ENCODE measurements at places on chromosomes 5 and 9. TPM values are rescaled to one million over a fixed set of nuclear protein-coding genes. Genes with fewer than 3 reads are reported as not detected.

GRCh38 chr9:7336356-7337065, 463.1 kb downstream of the DMAC1 start:
- DNase-seq = no peak

GRCh38 chr5:127313847-127314473, 23.4 kb downstream of the MEGF10 start:
- DNase-seq = peak; percentile 50

DNA sequence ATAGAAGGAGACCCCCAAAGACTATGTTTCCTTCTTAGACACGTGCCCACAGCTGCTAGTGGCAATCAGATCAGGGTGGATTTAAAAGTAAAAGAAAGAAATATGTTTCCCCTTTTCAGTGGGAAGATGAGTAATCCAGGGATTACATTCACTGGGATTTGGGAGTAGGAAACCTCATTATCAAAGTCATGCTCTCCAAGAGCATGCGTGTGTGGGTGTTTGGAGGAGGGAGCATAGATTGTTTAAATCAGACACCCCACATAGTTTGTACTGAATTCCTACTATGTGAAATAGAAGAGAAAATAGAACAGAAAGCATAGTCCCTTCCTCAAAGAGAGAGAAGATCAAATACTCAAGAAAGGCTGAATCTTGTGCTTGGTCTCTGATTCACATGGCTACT, 65.5 kb upstream of the TBCA start:
- no peak for DNase-seq

- peak; percentile 33 for DNase-seq
These were observed 13.8 kb downstream of the EXOSC2 start for GRCh38 chr9:130707225-130707976.

- no peak for DNase-seq
These were observed 106.9 kb upstream of the SEMA6A start for GRCh38 chr5:116681334-116682013.

GRCh38 chr5:16701134-16702099, 84.6 kb upstream of the RETREG1 start:
- no peak for DNase-seq

DNA sequence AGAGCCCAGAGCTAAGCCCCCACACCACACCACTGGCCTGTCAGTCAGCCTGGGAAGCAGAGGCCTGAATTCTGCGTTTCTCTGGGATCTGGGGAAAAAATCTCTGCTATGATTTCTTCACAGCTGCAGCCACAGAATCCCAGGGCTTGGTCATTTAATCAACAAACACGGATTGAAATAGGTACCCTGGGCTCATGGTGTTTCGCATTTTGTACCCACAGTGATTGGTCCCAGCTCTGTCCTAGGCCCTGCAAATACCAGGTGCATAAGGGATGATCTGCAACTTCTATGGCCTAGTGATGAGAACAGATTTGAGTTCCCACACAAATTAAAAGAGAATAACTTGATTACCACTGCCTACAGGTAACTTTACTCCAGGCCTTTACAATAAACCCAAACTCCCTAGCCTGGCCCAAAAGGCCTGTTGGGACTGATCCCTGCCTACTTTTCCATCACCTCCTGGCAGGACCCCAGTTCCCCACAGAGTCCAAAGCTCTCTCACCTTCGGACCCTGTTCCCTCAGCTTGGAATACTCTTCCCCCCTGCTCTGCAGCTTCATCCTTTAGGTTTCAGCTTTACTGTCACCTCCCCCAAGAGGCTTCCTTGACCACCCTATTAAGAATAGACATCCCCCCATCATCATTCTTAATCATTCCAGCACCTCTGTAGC, 14.7 kb upstream of the SAP30L start:
- no peak for DNase-seq

GRCh38 chr9:99555792-99556191, 265.9 kb upstream of the NR4A3 start:
- DNase-seq = no peak

- no peak for DNase-seq
These were observed 533.8 kb downstream of the CAAP1 start for GRCh38 chr9:26358836-26359235.

- DNase-seq = peak; percentile 28
These were observed 8.3 kb downstream of the CDK5RAP2 start for GRCh38 chr9:120571443-120572257.

DNA sequence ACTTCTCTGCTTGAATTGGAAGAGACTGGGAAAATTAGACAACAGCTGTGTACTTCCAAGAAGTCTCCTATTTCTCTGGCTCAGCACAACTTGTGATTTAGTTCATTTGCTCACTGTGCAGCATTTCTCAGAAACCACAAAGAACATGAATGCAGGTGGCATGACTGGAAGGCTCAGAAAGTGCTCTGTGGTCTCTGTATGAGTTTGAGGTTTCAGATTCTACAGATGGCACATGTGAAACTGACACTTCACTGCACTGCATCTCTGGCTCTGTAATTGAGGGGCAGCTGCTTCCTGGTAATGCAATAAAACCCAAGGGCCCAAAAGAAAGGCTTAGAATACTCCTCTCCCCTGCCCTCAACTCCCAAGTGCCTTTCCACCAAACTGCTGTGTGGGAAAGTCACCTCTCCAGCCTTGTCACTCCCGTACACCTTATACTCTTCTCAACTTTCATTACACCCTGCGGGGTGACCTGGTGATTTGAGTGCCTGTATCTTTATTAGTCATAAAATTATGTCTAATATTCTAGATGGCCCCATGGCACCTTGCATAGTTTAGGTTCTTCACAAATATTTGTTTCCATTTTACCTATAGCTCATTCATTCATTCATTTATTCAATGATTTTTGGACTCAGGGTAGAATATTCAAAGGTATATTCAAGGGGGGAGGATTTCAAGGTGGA, 82.5 kb downstream of the ESM1 start:
- no peak for DNase-seq

DNA sequence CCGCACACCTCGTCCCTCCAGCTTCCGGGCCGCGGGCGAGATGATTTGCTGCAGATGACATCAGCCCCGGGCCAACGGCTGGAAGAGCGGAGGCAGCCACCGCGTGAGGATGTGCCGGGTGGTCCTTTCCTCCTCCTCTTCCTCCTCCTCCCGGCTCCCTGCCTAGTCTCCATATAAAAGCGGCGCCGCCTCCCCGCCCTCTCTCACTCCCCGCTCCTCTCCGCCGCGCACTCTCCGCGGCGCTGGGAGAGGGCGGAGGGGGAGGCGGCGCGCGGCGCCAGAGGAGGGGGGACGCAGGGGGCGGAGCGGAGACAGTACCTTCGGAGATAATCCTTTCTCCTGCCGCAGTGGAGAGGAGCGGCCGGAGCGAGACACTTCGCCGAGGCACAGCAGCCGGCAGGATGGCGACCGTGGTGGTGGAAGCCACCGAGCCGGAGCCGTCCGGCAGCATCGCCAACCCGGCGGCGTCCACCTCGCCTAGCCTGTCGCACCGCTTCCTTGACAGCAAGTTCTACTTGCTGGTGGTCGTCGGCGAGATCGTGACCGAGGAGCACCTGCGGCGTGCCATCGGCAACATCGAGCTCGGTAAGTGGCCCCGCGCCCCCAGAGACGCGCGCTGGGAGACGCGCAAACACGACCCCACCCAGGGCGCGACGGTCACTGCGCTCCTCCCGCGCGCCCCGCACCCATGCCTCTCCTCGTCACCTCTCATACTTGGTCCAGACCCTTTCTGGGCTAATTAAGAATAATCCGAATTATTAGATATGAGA, at the start of gene MAP1B:
MAP1B (plus strand) TSS at position 345 of the 770 bp plus-strand sequence; CDS start at position 402, 57 bp downstream.
- peak; percentile 67 for DNase-seq

DNA sequence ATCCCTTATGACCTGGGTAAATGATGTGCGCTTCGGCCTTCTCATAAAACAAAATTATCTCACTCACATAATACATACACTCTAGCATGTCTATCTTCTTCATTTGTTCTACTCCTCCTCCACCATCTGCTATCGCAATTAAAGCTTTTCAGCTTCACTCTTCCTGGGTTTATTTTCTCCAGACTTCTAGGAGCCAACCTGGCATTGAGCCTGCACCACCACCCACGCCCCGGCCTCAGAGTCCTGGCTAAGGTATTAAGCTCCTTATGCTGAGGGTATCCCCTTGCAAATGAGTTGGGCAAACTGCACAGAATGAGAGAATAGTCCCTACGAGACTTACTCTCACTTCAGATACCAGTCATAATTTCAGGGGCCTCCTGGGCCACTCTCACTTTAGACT, 236.1 kb upstream of the CDH12 start:
- DNase-seq = no peak

DNA sequence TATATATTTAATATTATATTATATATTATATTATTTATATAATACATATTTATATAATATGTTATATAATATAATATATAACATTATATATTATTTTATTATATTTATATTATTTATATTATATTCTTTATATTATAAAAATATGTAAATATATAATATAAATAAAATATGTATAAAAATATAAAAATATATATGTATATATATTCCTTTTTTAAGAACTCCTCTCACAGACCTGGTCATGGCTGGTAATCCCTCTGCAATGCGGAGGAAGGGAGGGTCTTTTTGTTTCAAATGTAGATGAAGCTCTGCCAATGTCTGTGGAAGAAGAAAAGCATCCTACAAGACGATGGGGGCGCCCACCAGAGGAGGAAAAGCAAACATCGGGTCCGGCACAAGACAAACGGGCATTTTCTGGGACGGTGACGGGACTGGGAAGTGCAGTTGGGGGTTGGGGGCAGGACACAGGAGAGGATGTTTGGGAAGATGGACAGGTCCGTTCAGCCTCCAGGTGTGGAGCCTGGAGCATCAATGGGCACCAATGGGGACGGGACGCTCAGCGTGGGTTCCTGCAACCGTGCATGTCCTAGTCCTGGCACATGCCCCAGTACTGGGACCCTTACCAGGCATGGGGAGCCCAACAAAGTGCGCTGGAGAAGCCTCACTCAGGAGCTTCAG, 194.0 kb downstream of the IRX1 start:
- no peak for DNase-seq

GRCh38 chr9:96399325-96399633, 15.8 kb upstream of the SLC35D2 start:
- DNase-seq = no peak

DNA sequence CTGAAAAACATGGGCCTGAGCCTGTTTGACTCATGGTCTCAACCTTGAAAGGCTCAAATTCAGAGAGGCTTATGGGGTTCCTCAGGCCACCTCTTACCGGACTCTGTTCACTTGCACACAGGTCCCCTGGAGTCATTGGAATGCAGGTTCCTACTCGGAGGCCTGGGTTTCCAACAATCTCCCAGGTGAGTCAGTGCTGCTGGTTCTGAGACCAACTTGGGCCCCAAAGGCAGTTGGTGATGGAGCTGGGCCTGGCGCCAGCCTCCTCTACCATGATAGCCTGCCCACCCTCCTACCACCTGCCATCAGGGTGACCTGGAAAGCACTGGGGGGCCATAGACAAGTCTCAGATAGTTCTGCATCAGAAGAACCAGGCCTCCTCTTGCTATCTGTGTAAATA, 188.4 kb downstream of the RGS3 start:
- DNase-seq = no peak

The SPAG8 gene
- 0.71 TPM for polyA plus RNA-seq

The GARIN3 gene
- not detected for polyA plus RNA-seq

The LCN9 gene
- not detected for polyA plus RNA-seq

Data from A549 (cell line).